ENCODE measurements at places on chromosomes 13 and 19.

DNA sequence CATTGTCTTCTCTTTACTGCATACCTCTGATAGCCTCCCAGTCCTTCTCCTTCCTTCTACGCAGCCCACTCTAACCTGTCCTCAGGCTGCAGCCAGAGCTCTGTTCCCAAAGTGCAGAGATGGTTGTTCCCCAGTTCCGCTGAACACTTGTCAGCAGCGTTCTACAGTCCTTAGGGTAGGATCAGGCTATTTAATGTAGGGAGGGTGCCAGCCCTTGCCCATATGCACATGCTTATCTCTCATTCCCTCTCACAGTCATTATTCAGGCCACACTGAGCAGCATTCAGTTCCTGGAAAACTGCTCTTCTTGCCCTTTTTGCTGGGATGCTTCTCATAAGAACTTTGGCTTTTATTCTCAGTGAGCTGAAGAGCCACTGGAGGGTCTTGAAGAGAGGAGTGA is 180.7 kb downstream of the MTUS2 start:
- no peak for DNase-seq

- DNase-seq: no peak
These were observed 23.1 kb downstream of the CHAF1A start for GRCh38 chr19:4425537-4425936.

GRCh38 chr19:29680447-29680846 is 15.2 kb downstream of the PLEKHF1 start:
- DNase-seq: no peak

GRCh38 chr13:106883976-106884375 is 316.0 kb upstream of the ARGLU1 start:
- DNase-seq: no peak

GRCh38 chr19:44912854-44913253 is 1.6 kb upstream of the APOC1 start:
- no peak for DNase-seq

DNA sequence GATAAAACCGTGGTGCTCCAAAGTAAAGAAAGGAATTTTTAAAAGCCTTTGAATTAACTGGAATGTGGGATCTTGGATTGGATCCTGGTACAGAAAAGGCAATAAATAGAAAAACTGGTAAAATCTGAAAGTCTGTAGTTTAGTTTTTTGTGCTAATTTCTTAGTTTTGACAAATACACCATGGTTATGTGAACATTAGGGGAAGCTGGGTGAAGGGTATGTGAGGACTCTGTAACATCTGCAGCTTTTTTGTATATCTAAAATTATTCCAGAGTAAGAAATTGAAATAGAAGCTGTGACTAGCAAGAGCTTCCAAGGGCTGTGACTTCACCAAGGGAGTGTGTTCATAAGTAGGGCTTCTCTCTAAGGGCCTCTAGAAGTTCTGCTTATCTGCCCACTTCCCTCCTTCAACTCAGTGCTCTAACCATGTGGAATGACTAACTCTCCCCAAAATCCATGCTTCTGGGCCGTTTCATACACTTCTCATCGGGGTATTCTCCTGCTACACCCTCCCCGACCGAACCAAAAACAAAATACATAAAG is 26.5 kb downstream of the ARHGAP35 start:
- no peak for DNase-seq

Data from NCI-H526 treated with DMSO at 0.1 percent for 48 hours (cell line).